Anterior cingulate cortex (tissue), 58 donors: ENCODE measurements at places on chromosomes 16 and 17.
A peak's percentile ranks its signal among the peaks of the same experiment; 100 is the strongest.

DNA sequence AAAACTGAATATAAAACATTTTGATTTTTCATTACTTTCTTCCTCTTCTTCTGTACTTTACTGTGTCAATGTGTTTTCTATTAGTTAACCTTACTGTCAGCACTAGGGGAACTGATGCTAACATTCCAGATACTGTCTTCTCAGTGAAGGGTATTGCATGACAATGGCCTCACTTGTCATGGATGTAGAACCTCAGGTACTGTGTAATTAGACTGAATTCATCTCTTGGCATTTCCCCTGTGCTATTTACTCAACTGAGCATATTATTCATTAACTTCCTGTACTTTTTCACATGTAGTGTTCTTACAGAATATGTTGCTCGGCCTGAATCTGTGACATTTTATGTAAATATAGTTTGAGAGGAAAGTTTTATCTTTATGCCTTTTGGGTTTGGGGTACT, 237.0 kb downstream of the CA10 start:
- DNase-seq = no peak

GRCh38 chr16:84366208-84366607, 2.1 kb upstream of the ATP2C2 start:
- no peak for DNase-seq

DNA sequence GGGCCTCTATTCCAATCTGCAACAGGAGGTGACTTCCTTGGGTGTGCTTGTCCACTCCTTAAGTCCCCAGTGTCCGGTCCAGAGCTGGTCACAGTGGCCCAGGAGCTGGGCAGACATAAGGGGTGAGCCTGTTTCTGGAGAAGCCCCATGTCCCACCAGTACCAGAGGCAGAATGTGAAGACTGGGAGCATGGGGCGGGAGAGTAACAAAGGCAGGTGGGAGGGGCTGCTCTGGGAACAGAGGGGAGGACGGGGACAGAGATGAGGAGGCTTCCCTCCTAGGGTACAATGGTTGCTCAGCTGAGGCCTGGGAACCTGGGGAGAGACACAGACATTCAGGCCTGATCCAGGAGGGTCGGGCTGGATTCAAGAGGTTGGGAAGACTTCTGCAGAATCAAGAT, 323.3 kb upstream of the TNRC6C start:
- no peak for DNase-seq

- peak; percentile 18 for DNase-seq
Measured at GRCh38 chr16:66660422-66661209, 35.9 kb downstream of the CMTM4 start.

DNA sequence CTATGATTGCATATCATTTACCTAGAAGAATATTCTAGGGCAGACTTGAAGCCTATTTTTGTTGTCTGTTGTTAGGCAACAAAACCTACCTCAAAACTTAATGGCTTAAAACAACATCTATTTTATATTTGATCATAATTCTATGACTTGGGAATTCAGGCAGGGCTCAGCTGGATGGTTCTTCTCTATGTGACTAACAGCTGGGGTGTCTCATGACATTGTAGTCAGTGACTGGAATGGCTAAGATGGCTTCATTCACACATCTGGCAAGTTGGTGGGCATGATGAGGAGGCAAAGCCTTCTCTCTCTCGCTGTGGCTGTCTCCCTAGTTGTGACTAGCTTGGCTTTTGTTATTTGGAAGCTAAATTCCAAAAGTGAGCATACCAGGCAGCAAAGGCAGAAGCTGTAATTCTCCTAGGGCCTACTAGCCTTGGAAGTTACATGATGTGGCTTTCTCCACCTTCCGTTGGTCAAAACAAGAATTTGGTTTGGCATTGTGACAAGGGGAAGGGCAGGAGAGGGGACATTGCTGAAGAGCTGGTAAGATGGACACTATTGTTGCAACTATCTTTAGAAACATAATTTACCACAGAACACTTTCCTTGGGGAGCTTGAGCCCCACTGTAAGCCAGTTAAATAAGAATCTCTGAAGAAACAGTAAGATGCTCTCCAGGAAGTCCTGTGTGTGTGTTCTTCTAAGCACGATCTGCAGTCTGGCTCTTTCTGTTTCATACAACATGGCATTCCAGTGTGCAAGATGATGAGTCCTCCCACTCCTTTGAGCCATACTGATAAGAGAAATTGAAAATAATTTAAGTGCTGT, 39.4 kb downstream of the ZNRF1 start:
- DNase-seq = no peak

- no peak for DNase-seq
Measured at GRCh38 chr17:48012151-48012520, 25.5 kb downstream of the COPZ2 start.

DNA sequence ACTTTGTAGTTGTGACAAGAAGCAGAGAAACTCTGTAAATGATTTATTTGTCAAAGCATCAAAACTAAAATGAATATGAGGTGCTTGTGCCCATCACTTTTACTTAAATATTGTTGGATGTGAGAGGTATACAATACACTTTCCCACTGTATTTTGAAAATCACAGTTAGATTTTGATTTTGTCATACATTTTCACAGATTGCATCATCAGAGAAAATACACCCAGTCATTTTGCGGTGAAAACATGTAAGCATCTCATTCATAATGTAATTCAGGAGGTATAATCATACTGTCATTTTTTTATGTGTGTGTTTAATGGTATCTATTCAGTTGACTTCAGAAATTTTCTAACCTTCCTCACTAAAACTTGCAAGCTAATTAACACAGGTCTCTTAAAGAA, 11.3 kb downstream of the ZNF207 start:
- DNase-seq = no peak

DNA sequence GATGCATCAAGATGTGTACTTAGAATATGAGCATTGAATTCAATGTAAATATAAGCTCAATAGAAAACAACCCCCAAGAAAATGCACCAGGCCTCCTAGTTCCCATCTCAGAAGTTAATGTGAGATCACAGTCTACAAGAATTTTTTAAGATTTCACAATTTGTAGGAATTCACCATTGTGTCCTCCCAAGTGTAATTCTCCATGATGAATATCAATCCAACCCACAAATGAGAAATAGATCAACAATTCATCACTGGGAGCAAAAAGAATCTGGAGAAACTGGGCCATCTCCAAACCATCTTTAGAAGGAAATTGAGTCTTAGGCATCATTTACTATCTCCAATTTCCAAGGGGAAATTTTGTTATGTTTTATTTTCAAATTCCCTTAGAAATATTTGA, 310.5 kb upstream of the GOT2 start:
- no peak for DNase-seq

- DNase-seq = no peak
Measured at GRCh38 chr16:66231452-66232160, 134.9 kb upstream of the CDH5 start.

DNA sequence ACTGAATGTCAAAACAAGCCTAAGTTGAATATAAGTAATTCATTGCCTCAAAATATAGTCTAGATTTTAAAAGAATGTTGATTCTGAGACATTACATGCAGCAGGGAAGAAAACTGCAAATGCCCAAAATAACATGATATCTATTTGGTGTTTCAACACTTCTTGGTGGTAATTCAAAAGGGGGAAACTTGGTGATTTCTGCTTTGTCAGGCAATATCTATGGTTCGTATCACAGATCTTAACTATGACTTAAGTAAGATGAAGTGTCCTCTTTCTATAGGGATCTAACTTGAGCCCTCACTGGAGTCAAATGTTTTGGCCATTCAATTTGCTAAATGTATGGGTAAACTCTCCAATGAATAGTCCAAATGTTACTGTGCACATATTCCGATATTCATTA, 44.6 kb downstream of the GNA13 start:
- no peak for DNase-seq

DNA sequence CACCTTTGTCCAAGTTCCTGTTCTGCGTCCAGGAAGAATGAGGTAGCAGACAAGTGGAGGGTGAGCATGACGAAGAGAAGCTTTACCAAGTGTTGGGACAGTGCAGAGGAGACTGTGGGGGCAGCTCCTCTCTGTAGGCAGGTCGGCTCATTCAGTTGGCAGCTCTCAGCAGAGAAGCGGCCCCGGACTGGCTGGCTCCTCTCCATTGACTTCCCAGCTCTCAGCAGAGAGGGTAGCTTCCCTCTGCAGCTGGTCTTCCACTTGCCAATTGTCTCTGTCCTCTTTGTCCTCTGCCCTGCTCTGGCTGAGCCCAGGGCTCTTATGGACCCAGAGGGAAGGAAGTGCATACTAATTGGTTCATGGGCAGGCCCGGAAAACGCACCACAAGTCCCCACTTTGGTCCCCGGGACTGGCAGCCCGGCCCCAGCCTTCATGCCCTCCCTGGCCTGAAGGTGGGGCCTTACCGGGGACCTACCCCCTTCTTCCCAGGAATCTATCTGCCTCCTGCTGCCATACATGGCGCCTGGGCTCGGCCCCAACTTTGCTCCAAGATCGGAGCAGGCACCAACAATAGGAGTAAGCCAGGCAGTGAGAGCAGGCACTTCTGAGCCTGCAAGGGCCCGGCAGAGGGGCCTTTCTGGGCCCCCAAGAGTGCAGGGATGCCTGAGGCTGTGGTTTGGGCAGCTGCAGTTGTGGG, 10.1 kb downstream of the KCTD5 start:
- peak; percentile 56 for DNase-seq

- no peak for DNase-seq
Measured at GRCh38 chr17:81959362-81960129, 1.4 kb downstream of the NOTUM start.

- no peak for DNase-seq
Measured at GRCh38 chr16:69367980-69368379, 16.4 kb upstream of the TMED6 start.

- DNase-seq = no peak
Measured at GRCh38 chr16:81523387-81524115, 78.9 kb downstream of the CMIP start.
